ENCODE measurements at places on chromosomes 16 and 17. TPM values are rescaled to one million over a fixed set of nuclear protein-coding genes. Genes with fewer than 3 reads are reported as not detected.

Gene PPL
- total RNA-seq: 9.2 TPM

Gene TRIM47
- 14.1 TPM for total RNA-seq

Gene TMC5
- 1.7 TPM for total RNA-seq

Gene ZNRF1
- total RNA-seq: 44.7 TPM

Gene SOX8
- total RNA-seq: 10.0 TPM

Gene NF1
- total RNA-seq: 11.6 TPM

Gene YPEL2
- total RNA-seq: 0.63 TPM

Gene SULT1A2
- total RNA-seq: 1.7 TPM

Gene KRTAP17-1
- not detected for total RNA-seq

Gene CDH11
- total RNA-seq: 12.9 TPM

Gene OR2C1
- not detected for total RNA-seq

Gene GNAO1
- 3.8 TPM for total RNA-seq

Gene HIGD1B
- not detected for total RNA-seq

Gene PAQR4
- 62.6 TPM for total RNA-seq

Gene RAB11FIP4
- 21.9 TPM for total RNA-seq

Gene KRTAP2-3
- not detected for total RNA-seq

Gene AATK
- 2.0 TPM for total RNA-seq

Gene TBKBP1
- total RNA-seq: 16.3 TPM

Gene CLEC10A
- total RNA-seq: not detected

Gene ALOX12B
- total RNA-seq: not detected

Gene ZG16B
- not detected for total RNA-seq

Gene TEX14
- 0.33 TPM for total RNA-seq

Gene EPX
- total RNA-seq: not detected

Gene CSH1
- 0.30 TPM for total RNA-seq

Gene CCL14
- total RNA-seq: not detected
